Testis (tissue), 5 donors: ENCODE measurements at places on chromosomes 1 and 21.

DNA sequence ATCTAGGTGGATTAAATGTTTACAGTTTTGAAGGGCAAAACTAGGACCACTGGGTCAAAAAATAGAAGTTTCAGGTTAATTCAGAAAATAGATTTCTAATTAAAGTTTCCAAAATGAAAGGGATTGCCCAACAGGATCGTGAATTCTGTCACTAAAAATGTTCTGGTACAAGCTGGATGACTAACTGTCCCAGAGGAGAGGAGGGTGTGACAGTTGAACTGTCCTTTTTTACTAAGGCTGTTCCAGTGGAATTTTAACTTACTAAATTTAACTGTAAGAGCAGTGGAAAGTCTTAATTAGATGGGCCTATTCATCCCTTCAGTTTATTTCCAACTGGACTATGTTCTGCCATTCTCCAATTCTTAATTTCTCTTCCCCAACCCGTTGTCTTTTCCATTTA is 7.2 kb downstream of the SNX7 start:
- H3K36me3 ChIP-seq = no peaks in the 10 kb centered on the region
- DNase-seq = no peak
- no peaks in the 10 kb centered on the region for H3K27me3 ChIP-seq
- H3K27ac ChIP-seq = no peak overlapping the region
- no peak overlapping the region for H3K4me3 ChIP-seq

DNA sequence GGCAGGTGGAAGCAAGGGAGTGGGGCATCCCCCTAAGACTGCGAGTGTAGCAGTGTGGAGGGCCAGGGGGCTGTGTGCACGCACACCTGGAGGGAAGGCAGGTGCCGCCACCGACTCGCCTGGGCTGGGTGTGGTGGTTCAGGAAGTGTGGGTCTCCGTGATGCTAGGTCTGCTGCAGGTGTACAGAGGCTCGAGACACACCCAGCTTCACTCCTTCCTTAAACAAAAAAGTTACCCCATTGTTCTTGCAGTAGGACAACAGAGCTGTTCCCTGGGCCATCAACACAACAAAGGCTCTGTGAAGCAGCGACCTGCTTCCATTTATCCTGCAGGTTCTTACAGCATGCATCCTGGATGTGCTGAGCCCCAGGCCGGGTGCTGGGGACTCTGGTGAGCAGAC is 100.4 kb upstream of the TMEM51 start:
- no peak overlapping the region for H3K4me3 ChIP-seq
- no peak overlapping the region for H3K27ac ChIP-seq
- no peaks in the 10 kb centered on the region for H3K27me3 ChIP-seq
- no peaks in the 10 kb centered on the region for H3K36me3 ChIP-seq
- H3K4me1 ChIP-seq = no peaks in the 10 kb centered on the region

GRCh38 chr1:45843474-45843905 is 40.1 kb downstream of the MAST2 start:
- no peaks in the 10 kb centered on the region for H3K36me3 ChIP-seq
- no peaks in the 10 kb centered on the region for H3K4me1 ChIP-seq
- H3K4me3 ChIP-seq = no peak overlapping the region

DNA sequence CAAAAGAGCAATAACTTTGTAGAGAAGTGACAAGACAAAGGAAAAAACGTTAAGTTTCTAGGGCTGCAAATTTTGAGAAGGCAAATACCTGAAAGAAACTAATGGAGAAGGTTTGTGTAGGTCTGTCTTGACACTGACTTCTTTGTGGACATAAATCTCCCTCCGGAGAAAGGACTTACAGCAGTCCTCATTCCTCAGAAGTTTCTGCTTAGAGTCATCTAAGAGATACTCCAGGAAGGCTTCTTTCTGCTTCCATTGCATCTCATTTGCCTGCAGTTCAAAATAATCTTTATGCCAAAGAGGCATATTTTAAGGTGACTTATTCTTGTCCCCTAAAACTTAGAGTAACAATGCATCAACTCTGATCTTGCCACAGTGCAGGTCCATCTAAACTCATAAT is 4.4 kb upstream of the C4BPB start:
- H3K36me3 ChIP-seq = no peaks in the 10 kb centered on the region
- no peak overlapping the region for H3K4me3 ChIP-seq
- no peak overlapping the region for H3K27ac ChIP-seq
- H3K4me1 ChIP-seq = peaks cover 19% of the 10 kb centered on the region
- H3K27me3 ChIP-seq = no peaks in the 10 kb centered on the region

DNA sequence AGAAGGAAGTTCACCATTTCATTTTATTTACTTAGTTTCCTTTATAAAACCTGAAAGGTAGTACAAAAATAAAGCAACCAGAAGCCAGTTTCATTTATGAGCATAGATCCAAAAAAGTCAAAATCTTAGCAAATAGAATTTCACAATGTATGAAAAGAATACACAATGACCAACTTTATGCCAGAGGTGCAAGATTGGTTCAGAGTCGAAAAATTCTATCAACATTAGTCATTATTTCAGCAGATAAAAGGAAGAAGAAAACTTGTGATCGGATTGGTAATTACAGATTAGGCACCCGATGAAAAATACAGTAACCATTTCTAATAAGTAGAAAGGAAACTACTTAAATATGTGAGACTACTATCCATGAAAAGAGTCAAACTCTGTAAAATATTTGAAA is 89.1 kb downstream of the ITSN1 start:
- DNase-seq = no peak
- no peaks in the 10 kb centered on the region for H3K4me1 ChIP-seq
- no peaks in the 10 kb centered on the region for H3K36me3 ChIP-seq

DNA sequence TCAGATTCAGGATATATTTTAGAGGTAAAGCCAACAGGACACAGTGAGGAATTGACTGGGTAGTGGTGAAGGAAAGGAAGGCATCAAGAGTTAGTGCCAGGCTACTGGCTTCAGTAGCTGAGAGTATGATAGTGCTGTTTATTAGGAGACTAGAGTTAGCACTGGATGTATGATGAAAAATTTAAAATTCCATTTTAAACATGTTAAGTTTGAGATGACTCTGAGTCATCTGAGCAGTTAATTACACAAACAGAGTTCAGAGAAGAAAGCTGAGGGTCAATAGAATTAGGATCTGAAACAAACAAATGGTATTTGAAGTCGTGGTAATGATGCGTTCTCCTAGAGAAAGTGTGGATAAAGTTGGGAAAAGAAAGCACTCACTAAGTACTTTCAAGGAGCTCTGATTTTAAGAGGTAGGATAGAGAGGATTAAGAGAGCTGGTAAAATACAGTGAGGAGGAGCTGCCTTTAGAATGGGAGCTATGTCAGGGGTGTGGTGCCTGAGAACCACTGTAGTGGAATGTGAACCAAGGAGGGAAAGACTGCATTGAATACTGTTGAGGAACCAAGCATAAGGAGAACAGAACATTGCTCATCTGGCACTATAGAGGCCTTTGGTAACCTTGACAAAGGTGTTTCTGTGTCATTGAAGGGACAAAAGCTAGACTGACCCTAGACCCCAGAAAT is 21.7 kb upstream of the SHCBP1L start:
- DNase-seq = no peak
- no peaks in the 10 kb centered on the region for H3K27me3 ChIP-seq
- no peaks in the 10 kb centered on the region for H3K4me1 ChIP-seq
- no peaks in the 10 kb centered on the region for H3K36me3 ChIP-seq

- DNase-seq = no peak
- no peak overlapping the region for H3K27ac ChIP-seq
- no peak overlapping the region for H3K4me3 ChIP-seq
- no peaks in the 10 kb centered on the region for H3K27me3 ChIP-seq
Observed at GRCh38 chr1:211951856-211952255, 83.5 kb downstream of the INTS7 start.

- H3K4me1 ChIP-seq = no peaks in the 10 kb centered on the region
- H3K27me3 ChIP-seq = no peaks in the 10 kb centered on the region
- H3K27ac ChIP-seq = no peak overlapping the region
- no peaks in the 10 kb centered on the region for H3K36me3 ChIP-seq
- no peak for DNase-seq
Observed at GRCh38 chr1:15083578-15083977, 70.0 kb upstream of the TMEM51 start.

- no peak overlapping the region for H3K4me3 ChIP-seq
- no peaks in the 10 kb centered on the region for H3K36me3 ChIP-seq
- H3K4me1 ChIP-seq = no peaks in the 10 kb centered on the region
- no peak overlapping the region for H3K27ac ChIP-seq
Observed at GRCh38 chr1:100090471-100090870, 42.3 kb downstream of the SASS6 start.

GRCh38 chr1:153659175-153659534 is 652 bp downstream of the SNAPIN start:
- DNase-seq = no peak
- H3K27ac ChIP-seq = peak overlapping the region; percentile 98

GRCh38 chr1:111967067-111967690 is 22.3 kb downstream of the KCND3 start:
- no peak overlapping the region for H3K27ac ChIP-seq
- H3K4me1 ChIP-seq = peaks cover 5% of the 10 kb centered on the region
- no peak overlapping the region for H3K4me3 ChIP-seq
- H3K27me3 ChIP-seq = no peaks in the 10 kb centered on the region
- no peaks in the 10 kb centered on the region for H3K36me3 ChIP-seq
- DNase-seq = peak; percentile 69

- H3K4me1 ChIP-seq = no peaks in the 10 kb centered on the region
- DNase-seq = no peak
- no peak overlapping the region for H3K4me3 ChIP-seq
- H3K36me3 ChIP-seq = no peaks in the 10 kb centered on the region
- H3K27ac ChIP-seq = no peak overlapping the region
- no peaks in the 10 kb centered on the region for H3K27me3 ChIP-seq
Observed at GRCh38 chr1:18978706-18979105, 22.2 kb upstream of the IFFO2 start.

- H3K27ac ChIP-seq = no peak overlapping the region
- no peaks in the 10 kb centered on the region for H3K4me1 ChIP-seq
- no peak for DNase-seq
- no peaks in the 10 kb centered on the region for H3K36me3 ChIP-seq
- no peaks in the 10 kb centered on the region for H3K27me3 ChIP-seq
Observed at GRCh38 chr1:30596470-30596869, 126.9 kb downstream of the MATN1 start.

GRCh38 chr1:165253818-165254254 is 102.7 kb downstream of the LMX1A start:
- H3K36me3 ChIP-seq = no peaks in the 10 kb centered on the region
- no peaks in the 10 kb centered on the region for H3K27me3 ChIP-seq
- no peak overlapping the region for H3K4me3 ChIP-seq
- H3K4me1 ChIP-seq = no peaks in the 10 kb centered on the region

GRCh38 chr1:48675251-48675650 is 101.4 kb downstream of the BEND5 start:
- H3K36me3 ChIP-seq = no peaks in the 10 kb centered on the region
- H3K4me3 ChIP-seq = no peak overlapping the region
- no peak overlapping the region for H3K27ac ChIP-seq
- H3K27me3 ChIP-seq = no peaks in the 10 kb centered on the region
- no peaks in the 10 kb centered on the region for H3K4me1 ChIP-seq

DNA sequence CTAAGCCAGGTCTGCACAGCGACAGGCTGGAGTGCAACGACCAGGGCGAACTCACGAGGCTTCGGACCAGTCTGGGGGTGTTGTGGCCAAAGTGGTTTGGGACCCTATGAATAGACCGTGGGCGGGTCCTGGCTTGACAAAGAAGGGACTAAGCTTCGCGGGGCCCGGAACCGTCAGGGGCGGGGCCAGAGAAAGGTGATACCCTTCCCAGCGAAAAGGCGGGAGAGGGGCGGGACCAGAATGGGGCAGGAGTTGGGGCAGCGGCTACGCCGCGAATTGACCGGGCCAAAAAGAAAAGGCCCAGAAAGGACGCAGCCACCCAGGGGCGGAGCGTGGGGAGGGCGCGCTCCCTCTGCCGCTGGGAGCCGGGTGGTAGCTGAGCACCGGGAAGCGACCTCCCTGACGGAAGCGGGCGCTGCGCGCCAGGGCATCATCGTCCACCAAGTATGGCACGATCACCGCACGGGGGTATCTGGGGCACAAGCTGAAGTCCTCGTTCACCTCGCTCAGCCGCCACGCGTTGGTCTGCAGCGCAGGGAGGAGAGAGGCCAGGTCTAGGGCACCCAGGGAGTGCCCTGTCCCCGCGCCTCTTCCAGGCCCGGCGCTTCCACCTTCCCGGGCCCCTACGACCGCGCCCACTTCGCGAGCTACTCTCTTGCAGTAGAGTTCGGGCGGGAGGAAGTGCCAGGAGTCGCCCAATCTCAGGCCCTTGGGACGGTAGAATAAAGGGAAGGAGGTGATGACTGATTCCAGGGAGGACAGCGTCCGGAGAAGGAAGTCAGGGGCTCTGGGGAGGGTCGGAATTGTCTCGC is 6.7 kb upstream of the FAM167B start:
- no peaks in the 10 kb centered on the region for H3K27me3 ChIP-seq
- peak overlapping the region; percentile 74 for H3K27ac ChIP-seq
- H3K4me1 ChIP-seq = peaks cover 39% of the 10 kb centered on the region
- H3K4me3 ChIP-seq = peak overlapping the region; percentile 47

GRCh38 chr1:231236938-231237337 is 4.1 kb upstream of the GNPAT start:
- no peaks in the 10 kb centered on the region for H3K36me3 ChIP-seq
- no peak for DNase-seq
- no peak overlapping the region for H3K27ac ChIP-seq

DNA sequence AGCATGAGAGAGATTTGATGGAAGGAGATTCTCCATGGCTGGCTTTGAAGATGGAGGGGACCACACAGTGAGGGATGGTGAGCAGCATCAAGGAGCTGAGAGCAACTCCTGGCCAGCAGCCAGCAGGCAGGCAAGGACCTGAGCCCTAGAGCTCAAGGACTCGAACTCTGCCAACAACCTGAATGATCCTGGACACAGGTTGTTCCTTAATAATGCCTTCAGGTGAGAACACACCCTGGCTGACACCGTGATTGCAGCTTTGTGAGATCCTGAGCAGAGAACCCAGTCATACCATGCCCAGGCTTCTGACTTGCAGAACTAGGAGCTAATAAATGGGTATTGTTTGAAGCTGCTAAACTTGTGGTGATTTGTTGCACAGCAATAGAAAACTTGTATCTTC is 183.1 kb downstream of the LMX1A start:
- no peaks in the 10 kb centered on the region for H3K36me3 ChIP-seq
- no peak for DNase-seq
- H3K27ac ChIP-seq = no peak overlapping the region
- H3K27me3 ChIP-seq = no peaks in the 10 kb centered on the region

DNA sequence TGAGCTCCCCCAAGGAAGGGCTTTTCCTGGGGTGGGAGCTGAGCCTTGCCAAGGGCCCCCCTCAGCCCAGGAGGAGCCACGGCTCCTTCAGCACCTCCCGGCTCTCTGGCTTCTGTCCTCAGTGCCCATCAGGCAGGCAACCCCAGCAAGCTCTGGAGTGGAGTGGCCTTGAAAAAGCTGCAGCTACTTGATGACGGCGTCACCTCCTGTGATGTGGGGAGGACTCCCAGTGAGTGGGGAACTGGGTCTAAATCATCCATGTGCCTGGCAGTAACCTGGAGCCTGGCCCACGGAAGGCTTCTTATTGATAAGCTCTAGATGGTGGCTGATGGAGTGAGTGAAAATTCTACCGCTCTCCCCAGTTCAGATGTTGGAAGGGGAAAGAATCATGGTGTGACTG is 114.4 kb downstream of the TMEM53 start:
- no peaks in the 10 kb centered on the region for H3K27me3 ChIP-seq
- no peak overlapping the region for H3K27ac ChIP-seq
- peak; percentile 19 for DNase-seq
- H3K36me3 ChIP-seq = no peaks in the 10 kb centered on the region
- H3K4me1 ChIP-seq = no peaks in the 10 kb centered on the region
